ENCODE measurements at places on chromosomes 5 and 9.

GRCh38 chr5:57368010-57368409 is 114.6 kb downstream of the ACTBL2 start:
- DNase-seq = no peak

- no peak for DNase-seq
Observed at GRCh38 chr9:27766073-27766835, 193.0 kb upstream of the C9orf72 start.

DNA sequence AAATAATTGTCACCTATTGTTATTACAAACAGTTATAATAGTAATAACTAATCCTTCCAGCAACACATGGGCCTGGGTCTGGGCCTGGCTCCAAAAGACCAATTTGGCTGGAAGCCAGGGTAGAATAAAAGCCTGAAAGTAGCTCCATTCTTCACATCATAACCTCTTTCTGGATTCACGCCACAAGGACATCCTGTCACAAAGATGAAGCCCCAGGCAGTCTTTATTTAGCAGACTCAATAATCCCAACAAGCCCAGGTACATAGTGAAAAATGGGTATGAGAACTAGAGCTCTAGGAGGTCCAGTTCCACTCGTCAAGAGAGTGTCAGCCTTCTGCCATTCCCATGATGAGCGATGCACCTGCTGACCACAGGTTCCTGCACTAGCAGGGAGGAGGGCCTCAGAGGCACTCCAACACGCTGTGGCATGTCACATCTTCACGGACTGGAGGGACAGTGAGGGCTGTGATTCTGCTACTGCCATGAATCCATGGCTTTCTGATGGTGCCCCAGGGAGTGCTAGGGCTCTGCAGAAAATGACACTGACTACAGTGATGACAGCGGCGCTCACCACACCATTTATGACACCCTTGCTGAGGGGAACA is 124.9 kb downstream of the SPOCK1 start:
- no peak for DNase-seq

- peak; percentile 3 for DNase-seq
Observed at GRCh38 chr5:56327809-56328208, 94.7 kb upstream of the ANKRD55 start.

DNA sequence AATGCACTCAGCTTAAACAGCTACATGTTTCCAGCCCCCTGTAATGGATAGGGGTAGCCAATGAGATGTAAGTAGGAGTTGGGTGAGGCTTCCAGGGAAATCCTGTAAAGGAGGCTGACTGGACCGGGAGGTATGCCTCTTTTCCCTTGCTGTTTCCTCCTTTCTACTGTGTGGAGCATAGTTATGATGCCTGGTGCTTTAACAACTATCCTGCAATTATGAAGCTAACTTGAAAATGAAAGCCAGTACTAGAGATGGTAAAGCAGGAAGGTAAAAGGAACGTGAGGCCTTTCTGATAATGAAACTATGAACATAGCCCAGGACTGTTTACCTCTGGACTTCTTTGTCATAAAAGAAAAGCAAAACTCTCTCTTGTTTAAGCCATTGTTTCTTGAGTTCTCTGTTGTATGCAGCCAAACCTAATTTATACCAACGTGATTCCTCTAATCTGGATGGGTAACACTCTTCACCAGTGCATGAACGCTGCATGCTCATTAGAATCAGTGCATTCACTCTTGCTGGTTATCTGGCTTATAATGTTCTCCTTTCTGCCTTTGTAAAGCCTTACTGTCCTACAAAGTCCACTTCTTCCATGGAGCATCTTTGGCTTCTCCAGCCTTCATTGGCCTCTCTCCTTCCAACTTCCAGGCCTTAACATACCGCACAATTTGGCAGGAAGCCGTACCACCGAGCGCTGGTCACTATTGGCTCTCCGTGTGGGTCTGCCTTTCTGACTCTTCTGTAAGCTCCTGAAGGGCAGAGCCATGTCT is 8.3 kb upstream of the ARHGEF28 start:
- DNase-seq = no peak

DNA sequence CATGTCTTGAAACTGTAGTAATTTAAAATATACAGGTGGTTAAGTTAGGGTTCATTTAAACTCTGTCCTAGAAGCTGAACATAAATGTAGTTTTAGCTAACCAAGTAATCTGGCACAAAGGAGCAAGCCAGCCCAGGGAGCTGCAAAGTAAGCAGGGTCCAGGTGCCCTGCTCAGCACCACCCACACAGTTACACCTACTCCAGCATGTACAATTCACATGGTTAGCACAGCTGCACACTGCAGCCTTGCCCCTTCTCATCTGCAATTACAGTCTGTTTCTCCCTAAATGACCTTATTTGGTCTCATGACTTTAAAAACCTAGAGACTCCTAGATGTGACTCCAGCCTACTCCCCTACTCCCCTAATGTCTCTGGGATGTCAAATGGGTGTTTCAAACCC is 128.4 kb downstream of the EPB41L4A start:
- DNase-seq = no peak

Data from effector memory CD8-positive, alpha-beta T cell (primary cell).